CD14-positive monocyte (primary cell): ENCODE measurements at places on chromosomes 11 and 22. TPM values are rescaled to one million over a fixed set of nuclear protein-coding genes. Genes with fewer than 3 reads are reported as not detected.

Gene PATE4
- polyA plus RNA-seq = not detected in 2 replicates

Gene CARD18
- not detected for polyA plus RNA-seq

Gene PLEKHA7
- 0.22 TPM for polyA plus RNA-seq

Gene HTATIP2
- polyA plus RNA-seq = 108 TPM

Gene RAG2
- not detected for polyA plus RNA-seq

Gene DBX1
- polyA plus RNA-seq = not detected

Gene LARGE2
- polyA plus RNA-seq = not detected

Gene SPTBN2
- not detected in 2 replicates for polyA plus RNA-seq

- peaks cover 9% of the 10 kb centered on the region for H3K4me1 ChIP-seq
- no peak overlapping the region for H3K4me3 ChIP-seq
- DNase-seq = no peak
- no peaks in the 10 kb centered on the region for H3K27me3 ChIP-seq
Measured at GRCh38 chr11:34236572-34236971, 121.2 kb downstream of the ABTB2 start.

GRCh38 chr22:23058481-23059283, 11.6 kb upstream of the GNAZ start:
- H3K36me3 ChIP-seq = no peaks in the 10 kb centered on the region
- no peaks in the 10 kb centered on the region for H3K4me1 ChIP-seq
- no peak overlapping the region for H3K27ac ChIP-seq
- no peak overlapping the region for H3K4me3 ChIP-seq
- no peak for DNase-seq
- no peaks in the 10 kb centered on the region for H3K27me3 ChIP-seq

DNA sequence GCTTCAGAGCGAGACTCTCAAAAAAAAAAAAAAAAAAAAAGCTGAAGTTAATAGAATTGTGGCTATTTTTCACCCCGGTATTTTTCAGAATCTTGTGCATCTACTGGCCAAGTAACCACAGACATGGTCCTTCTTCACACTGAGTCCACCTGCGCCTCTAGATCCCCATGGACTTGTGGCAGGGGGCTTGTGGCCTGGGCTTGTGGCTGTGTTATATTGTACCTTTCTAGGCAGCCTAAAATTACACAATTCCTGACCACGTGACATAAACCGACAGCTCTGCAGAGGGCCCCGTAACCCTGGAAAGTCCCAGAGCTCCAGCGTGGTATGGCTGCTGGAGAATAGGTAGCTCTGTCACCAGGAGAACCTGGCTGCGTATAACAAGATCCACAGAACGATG, 10.9 kb upstream of the NAALADL1 start:
- no peaks in the 10 kb centered on the region for H3K4me1 ChIP-seq
- no peaks in the 10 kb centered on the region for H3K36me3 ChIP-seq
- no peak overlapping the region for H3K4me3 ChIP-seq
- no peaks in the 10 kb centered on the region for H3K27me3 ChIP-seq
- DNase-seq = peak; percentile 65
- no peak overlapping the region for H3K27ac ChIP-seq

DNA sequence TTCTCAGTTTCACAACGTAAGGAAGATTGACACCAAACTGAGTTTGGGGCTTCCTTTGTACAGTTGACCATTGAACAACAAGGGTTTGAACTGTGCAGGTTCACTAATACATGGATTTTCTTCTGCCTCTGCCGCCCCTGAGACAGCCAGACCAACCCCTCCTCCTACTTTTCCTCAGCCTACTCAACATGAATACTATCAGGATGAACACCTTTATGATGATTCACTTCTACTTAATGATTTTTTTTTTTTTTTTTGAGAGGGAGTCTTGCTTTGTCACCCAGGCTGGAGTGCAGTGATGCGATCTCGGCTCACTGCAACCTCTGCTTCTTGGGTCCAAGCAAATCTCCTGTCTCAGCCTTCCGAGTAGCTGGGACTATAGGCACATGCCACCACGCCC, 14.6 kb downstream of the RBM4 start:
- no peak overlapping the region for H3K27ac ChIP-seq
- H3K4me3 ChIP-seq = no peak overlapping the region
- DNase-seq = no peak
- H3K27me3 ChIP-seq = no peaks in the 10 kb centered on the region
- H3K4me1 ChIP-seq = no peaks in the 10 kb centered on the region
- peaks cover 19% of the 10 kb centered on the region for H3K36me3 ChIP-seq

- H3K27ac ChIP-seq = no peak overlapping the region
- no peaks in the 10 kb centered on the region for H3K36me3 ChIP-seq
- H3K27me3 ChIP-seq = no peaks in the 10 kb centered on the region
- H3K4me1 ChIP-seq = peaks cover 7% of the 10 kb centered on the region
Measured at GRCh38 chr22:30733181-30733631, 38.5 kb downstream of the OSBP2 start.

GRCh38 chr22:37218771-37219411, 6.6 kb upstream of the SSTR3 start:
- peaks cover 2% of the 10 kb centered on the region for H3K36me3 ChIP-seq
- H3K4me3 ChIP-seq = no peak overlapping the region
- H3K27ac ChIP-seq = no peak overlapping the region
- DNase-seq = no peak

GRCh38 chr22:35346596-35347220, 34.2 kb upstream of the HMOX1 start:
- no peak overlapping the region for H3K4me3 ChIP-seq
- peaks cover 13% of the 10 kb centered on the region for H3K4me1 ChIP-seq
- H3K27ac ChIP-seq = no peak overlapping the region
- no peak for DNase-seq

DNA sequence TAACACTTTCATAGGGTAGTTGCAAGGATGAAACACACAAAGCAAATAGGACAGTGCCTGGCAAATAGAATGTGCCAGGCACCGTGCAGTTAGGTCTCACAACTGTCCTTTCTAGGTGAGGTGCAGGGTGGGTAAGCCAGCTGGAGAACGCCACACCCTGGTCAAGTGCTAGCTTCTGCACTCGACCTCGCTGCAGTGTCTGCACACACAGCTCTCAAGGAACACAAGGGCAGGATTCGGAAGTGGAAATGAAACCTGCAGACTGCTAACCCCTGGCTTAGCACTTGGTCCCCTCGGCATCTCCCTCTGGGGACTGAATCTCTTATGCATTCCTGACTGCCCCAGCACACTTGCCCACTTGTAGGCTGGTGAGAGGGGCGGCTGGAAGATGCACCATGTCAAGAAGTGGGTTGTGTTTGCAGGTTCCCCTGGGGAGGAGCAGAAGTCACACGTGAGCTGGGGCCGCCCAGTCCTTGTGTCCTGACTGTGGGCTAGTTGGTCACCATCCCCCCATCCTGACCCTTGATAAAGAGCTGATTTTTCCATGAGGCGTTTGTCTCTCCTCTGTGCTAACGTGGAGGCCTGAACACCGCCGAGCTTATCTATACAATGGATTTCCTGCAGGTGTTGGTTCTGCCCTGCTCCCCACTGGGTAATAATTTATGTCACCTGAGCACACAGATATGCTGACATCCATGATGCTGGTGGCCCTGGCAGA, 89.0 kb downstream of the MICAL2 start:
- H3K4me3 ChIP-seq = no peak overlapping the region
- no peaks in the 10 kb centered on the region for H3K27me3 ChIP-seq
- H3K27ac ChIP-seq = no peak overlapping the region
- peaks cover 7% of the 10 kb centered on the region for H3K4me1 ChIP-seq

DNA sequence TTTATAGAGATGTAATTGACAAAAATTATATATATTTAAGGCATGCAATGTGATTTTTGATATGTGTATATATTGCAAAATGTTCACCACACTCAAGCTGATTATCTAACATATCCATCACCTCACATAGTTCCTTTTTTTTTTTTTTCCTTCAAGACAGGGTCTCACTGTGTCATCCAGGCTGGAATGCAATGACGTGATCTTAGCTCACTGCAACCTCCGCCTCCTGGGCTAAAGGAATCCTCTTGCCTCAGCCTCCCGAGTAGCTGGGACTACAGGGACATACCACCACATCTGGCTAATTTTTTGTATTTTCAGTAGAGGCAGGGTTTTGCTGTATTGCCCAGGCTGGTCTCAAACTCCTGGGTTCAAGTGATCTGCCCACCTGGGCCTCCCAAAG, 65.1 kb upstream of the SLC35C1 start:
- H3K27ac ChIP-seq = no peak overlapping the region
- H3K4me3 ChIP-seq = no peak overlapping the region
- no peaks in the 10 kb centered on the region for H3K27me3 ChIP-seq
- DNase-seq = no peak

DNA sequence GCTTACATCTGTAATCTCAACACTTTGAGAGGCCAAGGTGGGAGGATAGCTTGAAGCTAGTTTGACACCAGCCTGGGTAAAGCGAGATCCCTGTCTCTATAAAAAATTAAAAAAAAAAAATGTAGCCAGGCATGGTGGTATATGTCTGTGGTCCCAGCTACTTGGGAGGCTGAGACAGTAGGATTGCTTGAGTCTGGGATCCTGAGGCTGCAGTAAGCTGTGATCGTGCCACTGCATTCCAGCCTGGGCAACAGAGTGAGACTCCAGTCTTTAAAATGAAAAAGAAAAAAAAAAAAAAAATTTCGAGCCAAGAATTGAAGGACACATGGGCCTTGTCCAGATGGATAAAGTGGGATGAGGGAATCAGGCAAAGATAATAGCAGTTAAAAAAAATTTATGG, 62.5 kb downstream of the MTMR3 start:
- no peak for DNase-seq
- H3K36me3 ChIP-seq = no peaks in the 10 kb centered on the region
- H3K27me3 ChIP-seq = no peaks in the 10 kb centered on the region
- H3K4me3 ChIP-seq = no peak overlapping the region
- no peaks in the 10 kb centered on the region for H3K4me1 ChIP-seq
- no peak overlapping the region for H3K27ac ChIP-seq

GRCh38 chr11:96465512-96465911, 75.7 kb downstream of the JRKL start:
- H3K27me3 ChIP-seq = no peaks in the 10 kb centered on the region
- H3K27ac ChIP-seq = no peak overlapping the region
- H3K36me3 ChIP-seq = no peaks in the 10 kb centered on the region
- no peaks in the 10 kb centered on the region for H3K4me1 ChIP-seq
- no peak for DNase-seq

- no peak overlapping the region for H3K4me3 ChIP-seq
- no peak for DNase-seq
- H3K36me3 ChIP-seq = no peaks in the 10 kb centered on the region
- H3K27me3 ChIP-seq = no peaks in the 10 kb centered on the region
- no peak overlapping the region for H3K27ac ChIP-seq
- H3K4me1 ChIP-seq = no peaks in the 10 kb centered on the region
Measured at GRCh38 chr22:49028111-49028510, 799.6 kb downstream of the BRD1 start.

- DNase-seq = no peak
- H3K4me1 ChIP-seq = peaks cover 24% of the 10 kb centered on the region
- peaks cover 30% of the 10 kb centered on the region for H3K27me3 ChIP-seq
- H3K36me3 ChIP-seq = no peaks in the 10 kb centered on the region
Measured at GRCh38 chr11:33737362-33737821, 1.2 kb upstream of the CD59 start.
